Stimulated activated CD4-positive, alpha-beta T cell treated with anti-CD3 and anti-CD28 coated beads, Interleukin-12 subunit alpha, Interleukin-12 subunit beta, amount 100 ng/mL, for 24 hours (primary cell): ENCODE measurements at places on chromosomes 5 and 9.

GRCh38 chr9:121992571-121993212 lies 100.4 kb downstream of the TTLL11 start:
- DNase-seq = no peak

DNA sequence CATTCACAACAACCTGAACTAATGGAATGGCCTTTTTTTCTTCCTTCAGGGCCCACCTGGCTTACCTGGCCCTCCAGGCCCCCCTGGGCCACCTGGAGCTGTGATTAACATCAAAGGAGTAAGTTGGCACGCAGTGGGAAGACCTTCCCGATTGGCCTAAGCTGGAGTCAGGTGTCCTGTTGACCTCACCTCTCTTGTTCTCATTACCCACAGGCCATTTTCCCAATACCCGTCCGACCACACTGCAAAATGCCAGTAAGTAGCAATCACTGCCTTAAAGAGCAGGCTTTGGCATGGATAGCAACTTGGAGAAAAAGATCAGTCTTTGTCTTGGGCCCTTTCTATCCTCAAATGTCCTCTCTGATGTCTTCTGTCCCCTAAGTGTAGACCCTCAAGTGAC lies 55.3 kb upstream of the TGFBR1 start:
- no peak for DNase-seq

DNA sequence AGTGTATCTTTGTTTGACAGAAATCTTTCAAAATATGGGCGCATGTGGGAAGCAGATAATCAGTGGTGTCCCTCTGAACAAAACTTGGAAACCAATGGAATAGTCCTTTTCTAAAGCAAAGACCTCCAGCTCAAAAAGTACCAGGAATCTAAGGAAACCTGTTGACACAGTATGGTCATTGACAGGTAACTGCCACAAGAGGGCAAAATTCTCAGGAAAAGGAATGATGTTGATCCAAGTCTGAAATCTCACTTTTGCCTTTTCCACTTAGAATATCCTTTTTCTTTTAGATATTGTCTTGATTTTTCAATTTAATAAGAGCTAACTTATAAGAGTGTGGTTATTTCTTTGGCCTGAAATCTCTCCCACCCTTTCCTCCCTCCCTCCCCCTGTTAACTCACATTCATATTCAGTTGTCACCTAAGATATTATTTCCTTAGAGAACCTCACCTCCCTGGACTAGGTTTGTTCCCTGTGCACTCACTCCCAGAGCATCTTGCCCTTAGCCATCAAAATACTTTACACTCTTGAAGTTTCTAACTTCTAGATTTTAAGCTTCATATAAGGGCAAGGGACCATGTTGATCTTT lies 59.0 kb upstream of the BARX1 start:
- DNase-seq = no peak

GRCh38 chr9:72971411-72971810 lies 18.6 kb upstream of the ALDH1A1 start:
- DNase-seq = no peak

DNA sequence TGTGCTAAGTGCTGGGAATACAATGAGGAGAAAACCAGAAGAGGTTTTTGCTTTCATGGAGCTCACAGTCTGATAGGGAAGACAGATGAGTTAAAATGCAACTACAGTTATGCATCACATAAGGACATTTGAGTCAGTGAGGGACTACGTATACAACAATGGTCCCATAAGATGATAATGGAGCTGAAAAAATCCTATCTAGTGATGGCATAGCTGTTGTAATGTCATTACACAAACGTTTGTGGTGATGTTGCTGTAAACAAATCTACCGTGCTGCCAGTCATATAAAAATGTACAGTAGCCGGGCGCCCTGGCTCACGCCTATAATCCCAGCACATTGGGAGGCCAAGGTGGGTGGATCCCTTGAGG lies 110.1 kb upstream of the RAD23B start:
- no peak for DNase-seq

- DNase-seq = no peak
Observed at GRCh38 chr9:80811003-80811402, 878.3 kb downstream of the TLE1 start.

- no peak for DNase-seq
Observed at GRCh38 chr9:91786132-91786896, 163.7 kb downstream of the ROR2 start.

- DNase-seq = no peak
Observed at GRCh38 chr9:92360083-92360482, 34.3 kb downstream of the CENPP start.

GRCh38 chr5:173515526-173515925 lies 100.9 kb downstream of the BOD1 start:
- DNase-seq = no peak

DNA sequence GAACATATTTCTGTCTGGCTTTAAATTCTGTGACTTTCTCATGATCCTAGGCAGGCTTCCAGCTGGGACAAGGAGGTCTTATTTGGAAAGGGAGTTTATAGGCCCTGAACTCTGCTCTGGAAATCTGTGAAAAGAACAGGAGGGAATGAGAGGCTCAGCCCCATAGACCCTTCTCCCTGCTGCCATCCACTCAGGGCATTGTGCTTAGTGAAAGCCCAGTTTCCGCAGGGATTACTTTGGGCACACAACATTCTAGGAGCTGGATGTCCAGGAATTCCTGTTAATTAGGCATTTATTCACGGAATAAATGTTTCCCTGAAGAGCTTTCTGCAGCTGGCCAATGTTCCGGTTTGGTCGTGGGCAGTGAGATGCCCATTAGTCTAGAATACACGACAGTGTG lies 32.7 kb upstream of the COL15A1 start:
- no peak for DNase-seq

DNA sequence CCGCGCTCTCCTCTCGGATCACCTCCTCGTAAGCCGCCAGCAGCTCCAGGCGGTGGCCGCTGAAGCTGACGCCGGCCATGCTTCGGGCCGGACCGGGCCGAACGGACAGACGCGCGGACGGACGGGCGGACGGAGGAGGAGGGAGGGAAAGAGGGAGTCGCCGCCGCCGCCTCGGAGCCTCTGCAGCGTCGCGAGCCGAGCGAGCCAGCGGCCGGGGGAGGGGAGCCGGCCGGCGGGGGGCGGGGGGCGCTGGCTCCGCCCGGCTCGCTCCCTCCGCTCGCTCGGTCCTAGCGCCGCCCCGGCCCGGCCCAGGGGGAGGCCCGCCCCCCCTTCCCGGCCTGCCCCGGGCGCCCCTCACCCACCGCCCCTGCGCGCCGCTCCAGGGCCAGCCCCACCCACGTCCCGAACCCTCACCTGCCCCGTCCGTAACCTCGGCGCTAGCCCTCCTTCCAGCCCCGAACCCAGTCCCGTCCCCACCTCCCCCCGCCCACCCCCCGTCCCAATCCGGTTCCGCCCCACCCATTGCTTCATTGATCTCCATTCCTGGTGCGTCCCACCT lies at the start of gene DBN1:
DBN1 (minus strand) TSS at position 192 of the 559 bp plus-strand sequence; CDS start at position 79, 113 bp downstream.
- no peak for DNase-seq

- DNase-seq = no peak
Observed at GRCh38 chr5:28281351-28281750, 1243.0 kb upstream of the CDH9 start.

DNA sequence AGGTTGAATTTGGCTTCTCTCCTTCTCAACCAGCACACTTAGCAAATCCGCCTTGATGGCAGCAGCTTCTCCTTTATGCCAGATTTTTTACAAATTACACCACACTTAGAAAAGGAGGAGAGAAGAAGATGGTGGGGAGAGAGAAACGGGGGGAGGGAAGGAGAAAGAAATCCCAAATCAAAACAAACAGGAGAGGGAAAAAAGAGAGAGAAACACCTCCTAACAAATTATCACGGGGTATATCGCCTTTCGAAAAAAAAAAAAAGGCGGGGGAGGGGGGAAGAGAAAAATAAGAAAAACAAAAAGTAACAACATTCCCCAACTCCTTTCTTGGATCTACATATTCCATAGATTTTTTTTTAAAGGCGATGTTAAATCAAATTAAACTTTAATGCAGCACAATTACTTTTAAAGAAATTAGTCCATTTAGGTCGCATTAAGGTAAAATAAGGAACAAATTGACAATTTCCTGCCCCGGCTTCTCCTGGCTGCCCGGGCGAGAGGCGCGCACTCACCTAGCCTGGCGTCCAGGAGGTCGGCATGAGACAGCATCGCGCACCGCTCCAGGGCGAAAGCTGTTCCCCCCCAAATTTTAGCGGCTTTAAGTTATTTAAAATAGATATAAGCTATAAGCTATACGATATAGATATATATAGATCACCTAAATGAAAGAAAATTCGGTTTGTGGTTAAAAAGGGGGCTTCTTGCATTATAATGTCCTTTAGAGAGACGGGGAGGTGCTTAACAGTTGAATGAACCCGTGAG lies at the start of gene OTP:
OTP (minus strand) TSS at position 716 of the 765 bp plus-strand sequence; CDS start at position 552, 164 bp downstream.
- no peak for DNase-seq

- DNase-seq = no peak
Observed at GRCh38 chr5:62395210-62395950, 8.3 kb downstream of the DIMT1 start.

- no peak for DNase-seq
Observed at GRCh38 chr5:143372187-143372829, 31.2 kb downstream of the NR3C1 start.

DNA sequence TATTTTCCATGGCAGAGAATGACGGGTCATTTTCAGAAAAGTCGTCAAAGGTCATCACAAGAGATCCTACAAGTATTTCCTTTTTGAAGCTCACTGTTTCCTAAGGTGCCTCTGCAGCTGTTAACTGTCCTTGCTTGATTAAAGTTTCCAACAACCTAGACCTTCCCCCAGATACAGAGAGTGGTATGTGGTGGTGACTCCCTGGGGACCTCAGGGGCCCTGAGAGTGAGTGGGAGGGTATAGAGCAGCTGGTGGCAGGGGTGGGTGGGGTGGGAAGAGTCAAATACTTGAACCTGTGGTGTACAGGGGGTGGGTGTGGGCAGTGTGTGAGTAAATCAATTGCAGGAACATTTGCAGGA lies 1.6 kb upstream of the CD72 start:
- DNase-seq = no peak

DNA sequence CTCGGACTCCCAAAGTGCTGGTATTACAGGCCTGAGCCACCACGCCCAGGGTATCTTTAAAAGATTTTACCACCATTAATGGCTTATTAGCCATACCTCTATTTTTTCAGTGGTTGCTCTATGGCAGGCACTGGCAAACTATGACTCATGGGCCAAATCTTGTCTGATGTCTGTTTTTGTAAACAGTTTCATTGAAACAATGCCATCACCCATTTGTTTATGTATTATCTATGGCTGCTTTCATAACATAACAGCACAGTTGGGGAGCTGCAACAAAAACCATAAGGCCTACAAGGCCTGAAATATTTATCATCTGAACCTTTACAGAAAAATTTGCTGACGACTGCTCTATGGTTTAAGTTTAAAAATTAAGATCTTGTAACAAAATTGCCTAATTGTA lies 66.8 kb downstream of the SLC38A9 start:
- no peak for DNase-seq

- DNase-seq = no peak
Observed at GRCh38 chr5:77935506-77936364, 159.6 kb upstream of the TBCA start.

- no peak for DNase-seq
Observed at GRCh38 chr5:14178091-14178490, 34.9 kb downstream of the TRIO start.

DNA sequence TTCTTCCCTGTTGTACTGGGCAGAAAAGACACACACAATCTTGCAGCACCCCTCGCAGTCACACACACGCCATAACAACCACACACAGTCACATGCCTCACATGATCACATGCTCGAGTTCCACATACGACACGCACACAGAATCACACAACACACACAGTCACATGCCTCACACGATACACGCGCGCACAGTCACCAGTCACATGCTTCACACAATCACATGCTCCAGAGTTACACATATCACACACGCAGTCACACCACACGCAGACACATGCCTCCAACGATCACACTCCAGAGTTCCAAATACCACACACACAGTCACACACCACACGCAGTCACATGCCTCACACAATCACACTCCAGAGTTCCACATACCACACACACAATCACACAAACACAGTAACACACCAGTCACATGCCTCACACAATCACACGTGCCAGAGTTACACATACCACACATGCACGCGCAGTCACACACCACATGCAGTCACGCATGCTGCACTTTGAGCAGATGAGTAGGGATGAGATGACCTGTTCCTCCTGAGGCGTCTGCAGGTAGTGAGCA lies 49.0 kb upstream of the LRRC14B start:
- DNase-seq = no peak
